ENCODE measurements at places on chromosomes 2 and 18. TPM values are rescaled to one million over a fixed set of nuclear protein-coding genes. Genes with fewer than 3 reads are reported as not detected.

- DNase-seq = no peak
These were observed 15.3 kb upstream of the CIDEA start for GRCh38 chr18:12238826-12239225.

GRCh38 chr18:35182151-35182550 is 58.7 kb upstream of the ZNF397 start:
- no peak for DNase-seq

DNA sequence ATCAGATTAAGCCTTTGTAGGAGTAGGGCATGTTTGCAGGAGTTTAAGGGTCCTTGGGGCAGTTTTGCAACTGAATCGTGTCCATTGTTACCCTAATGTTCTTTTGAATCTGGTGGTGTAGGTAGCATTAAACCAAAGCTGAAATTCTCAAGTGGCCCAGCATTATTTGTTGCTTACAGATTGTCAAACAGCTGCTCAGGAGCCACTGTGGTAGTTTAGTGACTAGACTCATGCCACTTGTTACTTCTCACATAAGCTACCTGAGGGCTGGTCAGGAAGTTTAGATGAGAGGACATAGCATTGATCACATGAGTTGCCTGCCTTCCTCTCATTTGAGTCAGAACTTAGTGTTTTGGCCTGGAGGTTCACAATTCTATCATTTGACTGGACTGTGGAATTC is 157.6 kb downstream of the HAUS1 start:
- DNase-seq = no peak

DNA sequence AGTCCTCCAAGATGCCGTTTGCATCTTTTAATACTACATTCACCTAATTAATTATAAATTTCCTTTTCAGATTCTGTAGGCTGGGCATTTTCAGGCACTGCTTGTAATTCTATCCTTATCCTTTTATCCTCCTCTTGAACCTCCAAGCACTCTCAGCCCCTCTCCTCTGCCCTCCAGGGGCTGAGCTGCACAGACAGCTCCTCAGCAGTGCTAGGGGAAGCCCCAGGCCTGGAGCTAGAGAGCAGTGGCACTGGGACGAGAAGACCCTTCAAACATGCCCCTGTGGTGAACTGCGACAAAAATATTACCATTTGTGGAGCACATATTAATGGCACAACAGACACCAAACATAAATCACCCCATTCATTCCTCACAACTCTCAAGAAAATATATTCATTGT is 32.9 kb downstream of the CFAP210 start:
- DNase-seq = no peak

GRCh38 chr18:57930476-57930875 is 113.5 kb upstream of the NEDD4L start:
- DNase-seq = no peak

GRCh38 chr2:1910592-1911246 is 166.4 kb upstream of the PXDN start:
- DNase-seq = no peak

DNA sequence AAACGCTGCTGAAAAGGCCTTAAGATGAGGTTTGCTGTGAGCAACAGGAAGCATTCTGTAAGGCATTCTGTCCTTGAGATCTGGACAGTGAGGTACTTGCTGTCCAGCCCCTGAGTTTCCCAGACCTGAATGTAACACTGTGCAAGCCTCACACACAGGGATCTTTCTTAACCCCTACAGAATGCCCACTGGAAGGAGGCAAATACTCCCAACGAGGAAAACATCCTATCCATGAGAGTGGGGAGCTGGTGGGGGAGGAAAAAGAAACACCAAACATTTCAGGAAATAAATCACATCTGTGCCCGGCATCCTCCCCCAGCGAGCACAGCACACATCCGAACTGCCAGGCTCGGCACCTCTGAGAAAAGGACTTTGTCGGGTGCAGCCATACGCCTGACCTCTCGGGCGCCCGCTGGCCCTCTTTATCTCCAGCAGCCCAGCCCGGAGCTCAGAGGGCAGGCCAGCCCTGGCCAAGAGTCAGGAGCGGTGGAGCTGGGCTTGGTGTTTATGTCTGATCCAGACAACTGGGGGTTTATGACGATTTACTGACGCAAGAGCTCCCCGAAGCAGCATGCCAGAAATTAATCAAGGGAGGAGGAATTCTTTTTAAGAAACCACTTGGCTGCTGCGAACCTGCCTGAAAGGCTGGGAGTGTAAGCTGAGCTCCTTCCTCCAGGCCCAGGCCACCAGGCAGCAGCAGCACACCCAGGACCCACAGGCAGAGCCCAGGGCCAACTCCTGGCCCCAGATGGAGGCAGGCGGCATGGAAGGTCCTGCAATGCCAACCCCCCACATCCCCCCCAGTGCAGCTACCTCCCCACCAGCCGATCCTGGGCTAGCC is 72.2 kb downstream of the HDAC4 start:
- DNase-seq = peak; percentile 81

- no peak for DNase-seq
These were observed 36.5 kb upstream of the STAT4 start for GRCh38 chr2:191187105-191187829.

GRCh38 chr18:31454066-31454708 is 6.6 kb downstream of the DSG3 start:
- DNase-seq = no peak

DNA sequence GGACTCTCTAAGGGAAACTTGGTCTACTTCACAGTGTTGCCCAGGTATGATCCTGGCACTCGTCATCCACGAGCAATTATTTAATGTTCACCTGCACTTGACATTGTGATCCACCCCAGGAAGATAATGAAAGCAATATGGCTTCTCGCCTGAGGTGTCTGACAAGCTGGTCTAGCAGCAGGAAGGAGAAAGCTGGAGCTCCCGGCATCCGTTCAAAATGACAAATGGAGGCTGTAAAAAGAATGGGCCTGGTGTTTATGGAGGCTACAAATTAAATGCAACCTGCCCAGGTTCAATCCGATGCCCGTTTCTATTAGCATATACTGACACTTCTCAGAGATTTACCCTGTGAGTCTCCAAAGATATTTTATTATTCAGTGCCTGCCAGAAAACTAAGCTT is 317.6 kb downstream of the CTNNA2 start:
- no peak for DNase-seq

GRCh38 chr2:191637182-191638078 is 40.5 kb upstream of the NABP1 start:
- DNase-seq = no peak

- no peak for DNase-seq
These were observed 291.5 kb downstream of the ZNF516 start for GRCh38 chr18:76203552-76203951.

DNA sequence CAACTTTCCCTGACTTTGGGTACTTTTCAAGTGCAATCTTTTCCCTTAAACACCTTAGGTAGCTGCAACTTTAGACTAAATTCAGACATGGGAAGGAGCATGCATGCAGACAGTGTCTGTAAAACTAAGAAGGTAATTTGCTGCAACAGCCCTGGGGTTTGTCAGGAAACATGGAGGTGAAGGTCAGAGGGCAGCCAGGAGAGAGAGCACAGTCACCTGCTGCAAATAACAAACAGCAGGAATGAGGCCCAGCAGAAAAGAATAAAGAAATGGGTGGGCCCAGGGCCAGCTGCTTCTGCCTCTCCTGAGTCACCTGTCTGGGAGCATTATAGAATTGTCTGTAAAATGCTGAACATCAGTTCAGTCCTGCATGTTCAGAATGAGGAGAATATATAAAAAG is 35.2 kb downstream of the MTHFD2 start:
- DNase-seq = no peak

GRCh38 chr2:37893327-37893726 is 31.8 kb upstream of the RMDN2 start:
- no peak for DNase-seq

DNA sequence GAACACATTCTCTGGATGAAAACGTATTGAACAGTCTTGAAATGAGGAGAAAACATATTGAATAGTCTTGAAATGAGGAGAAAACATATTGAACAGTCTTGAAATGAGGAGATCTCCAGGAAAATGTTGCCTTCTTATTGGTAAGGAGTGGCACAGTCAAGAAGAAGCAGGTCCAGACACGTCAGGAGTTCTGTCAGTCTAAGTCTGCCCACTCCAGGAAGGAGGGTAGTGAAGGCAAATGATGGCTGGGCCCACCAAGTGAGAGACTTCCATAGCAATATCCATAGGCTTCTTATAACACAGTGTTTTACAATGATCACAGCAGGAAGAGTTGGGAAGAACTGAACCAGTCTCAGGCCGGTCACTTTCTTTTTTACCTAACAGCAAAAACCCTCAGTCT is 316.2 kb downstream of the ETAA1 start:
- no peak for DNase-seq

DNA sequence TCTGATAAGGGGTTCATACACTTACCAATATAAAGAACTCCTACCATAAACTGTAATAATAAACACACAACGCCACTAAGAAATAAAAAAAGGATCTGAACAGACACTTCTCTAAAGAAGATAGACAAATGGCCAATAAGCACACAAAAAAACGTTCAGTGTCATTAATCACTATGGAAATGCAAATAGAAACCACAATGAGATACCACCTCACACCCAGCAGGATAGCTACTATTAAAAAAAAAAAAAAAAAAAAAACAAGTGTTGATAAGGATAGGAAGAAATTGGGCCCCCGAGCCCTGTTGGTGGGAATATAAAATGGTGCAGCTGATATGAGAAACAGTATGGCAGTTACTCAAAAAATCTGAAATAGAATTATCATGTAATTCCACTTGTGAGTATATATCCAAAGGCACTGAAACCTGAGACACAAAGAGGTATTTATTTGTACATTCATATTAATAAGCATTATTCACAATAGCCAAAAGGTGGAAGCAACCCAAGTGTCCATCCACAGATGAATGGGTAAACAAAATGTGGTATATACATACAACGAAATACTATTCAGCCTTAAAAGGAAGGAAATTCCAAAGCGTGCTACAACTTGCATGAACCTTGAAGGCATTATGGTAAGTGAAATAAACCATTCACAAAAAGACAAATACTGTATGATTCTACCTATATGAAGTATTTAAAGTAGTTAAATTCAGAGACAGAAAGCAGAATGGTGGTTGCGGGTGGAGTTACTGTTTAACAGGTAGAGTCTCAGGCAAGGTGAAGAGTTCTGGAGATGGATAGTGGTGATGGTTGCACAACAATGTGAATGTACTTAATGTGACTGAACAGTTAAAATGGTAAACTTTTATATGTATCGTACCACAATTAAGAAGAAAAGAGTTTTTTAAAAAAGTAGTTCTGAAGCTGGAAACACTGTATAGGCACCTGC is 17.9 kb downstream of the REV1 start:
- DNase-seq = no peak

DNA sequence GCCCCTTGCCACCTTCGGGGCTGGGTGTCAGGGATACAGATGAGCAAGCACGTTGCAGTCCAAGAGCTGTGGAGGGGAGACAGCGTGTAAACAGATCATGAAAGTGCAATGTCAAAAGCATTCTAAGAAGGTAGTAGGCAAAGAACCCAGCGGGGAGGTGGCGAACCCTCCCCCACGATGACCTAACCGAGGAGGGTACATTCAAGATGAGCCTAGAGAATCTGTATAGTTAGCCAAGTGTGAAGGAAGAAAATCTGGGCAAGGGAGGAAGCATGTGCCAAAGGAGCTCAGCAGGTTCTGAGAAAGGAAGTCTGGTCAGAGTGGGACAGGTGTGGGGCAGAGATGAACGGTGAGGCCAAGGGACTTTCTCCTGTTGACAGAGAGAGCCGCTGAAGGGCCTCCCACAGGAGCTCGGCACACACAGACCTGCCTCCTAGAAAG is 106.9 kb downstream of the SP3 start:
- DNase-seq = no peak

DNA sequence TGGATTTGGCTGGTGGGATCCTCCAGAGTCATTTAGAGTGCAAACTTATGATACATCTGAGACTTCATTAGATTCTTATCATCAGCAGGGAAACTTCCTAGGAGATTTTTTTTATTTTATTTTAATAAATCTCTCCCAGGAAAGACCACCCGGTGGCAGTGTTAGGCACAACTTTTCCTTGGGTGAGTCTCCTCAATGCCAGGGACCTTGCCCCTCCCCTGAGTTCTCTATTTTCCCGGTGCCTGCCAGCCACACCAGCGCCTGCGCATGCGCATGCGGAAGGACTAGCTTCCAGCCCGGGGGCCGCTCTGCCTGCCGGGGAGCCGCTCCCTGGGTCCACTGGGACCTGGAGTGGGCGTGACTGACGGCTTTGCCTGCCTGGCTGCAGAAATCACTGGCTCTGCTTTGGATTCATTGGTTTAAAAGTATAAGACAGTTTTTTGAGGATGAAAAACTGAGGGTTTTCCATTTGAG is 86.6 kb downstream of the TMEM182 start:
- peak; percentile 22 for DNase-seq

DNA sequence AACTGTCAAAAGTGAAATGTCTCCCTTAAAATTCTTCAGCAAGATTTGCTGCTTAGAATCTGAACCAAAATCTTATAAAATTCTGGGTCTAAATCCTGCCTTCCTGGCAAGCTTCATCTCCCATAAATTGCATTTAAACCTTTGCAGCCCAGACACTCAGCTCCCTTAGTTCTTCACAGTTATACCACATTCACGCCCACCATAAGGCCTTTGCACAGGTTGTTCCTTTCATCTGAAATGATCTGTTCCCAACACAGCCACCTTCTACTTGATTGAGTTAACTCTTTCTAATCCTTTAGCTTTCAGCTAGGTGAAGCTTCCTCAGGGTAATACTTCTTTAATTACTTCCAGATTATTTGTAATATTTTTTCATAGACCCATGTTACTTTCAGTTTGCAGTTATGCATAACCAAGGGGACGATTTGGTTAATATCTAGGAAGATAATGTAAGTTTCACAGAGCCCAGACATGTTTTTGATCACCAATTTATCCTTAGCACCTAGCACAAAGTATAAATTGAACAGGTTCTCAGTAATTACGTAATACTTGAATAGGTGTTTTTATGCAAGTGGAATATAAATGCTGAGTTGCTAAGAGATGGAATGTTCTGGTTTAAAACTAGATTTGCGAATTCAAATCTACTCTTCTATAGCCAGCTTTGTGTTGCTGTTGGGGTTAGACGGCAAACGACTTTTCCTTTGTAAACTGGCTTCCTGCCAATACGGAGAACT is 779.7 kb upstream of the PKDCC start:
- DNase-seq = no peak

The CFLAR gene
- total RNA-seq = 345 TPM

The DUSP19 gene
- 2.4 TPM for total RNA-seq

The PTPRN gene
- total RNA-seq = not detected

The ACTG2 gene
- 0.41 TPM for total RNA-seq

The SERPINB12 gene
- total RNA-seq = not detected

The OTOS gene
- not detected for total RNA-seq

The MPHOSPH10 gene
- total RNA-seq = 49.1 TPM

The ITGA6 gene
- 40.6 TPM for total RNA-seq

The QPCT gene
- total RNA-seq = 1.5 TPM

The CHRND gene
- total RNA-seq = 119 TPM

The CRYGD gene
- total RNA-seq = not detected

The UGT1A1 gene
- 0.20 TPM for total RNA-seq

The GALNT5 gene
- total RNA-seq = not detected

The PKDCC gene
- total RNA-seq = 208 TPM

All from gastrocnemius medialis (tissue), 4 donors.